Amygdala (tissue), 56 donors: ENCODE measurements at places on chromosomes 16 and 17.

DNA sequence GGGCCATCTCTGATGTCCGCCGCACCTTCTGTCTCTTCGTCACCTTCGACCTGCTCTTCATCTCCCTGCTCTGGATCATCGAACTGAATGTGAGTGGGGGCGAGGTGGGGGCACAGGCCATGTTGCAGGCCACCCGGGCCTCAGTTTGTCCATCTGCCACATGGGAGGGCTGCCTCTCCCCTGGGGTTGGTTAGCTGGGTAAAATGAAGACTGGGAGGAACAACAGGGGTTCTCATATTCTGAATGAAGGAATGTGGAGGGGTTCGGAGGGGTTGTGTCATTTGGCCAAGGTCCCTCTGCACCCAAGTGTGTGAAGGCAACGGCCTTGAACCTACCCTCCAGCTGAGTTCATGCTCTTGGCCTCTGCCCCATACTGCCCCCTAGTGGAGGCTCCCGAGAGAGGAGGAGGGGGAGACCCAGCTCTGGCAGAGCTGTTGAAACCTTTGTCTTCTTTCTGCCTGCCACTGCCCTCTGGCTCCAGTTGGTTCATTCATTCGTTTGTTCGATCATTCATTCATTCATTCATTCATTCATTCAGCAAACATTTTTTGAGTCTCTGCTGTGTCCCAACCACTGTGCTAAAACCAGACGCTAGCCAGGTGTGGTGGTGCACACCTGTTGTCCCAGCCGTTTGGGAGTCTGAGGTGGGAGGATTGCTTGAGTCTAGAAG lies 11.4 kb upstream of the TCAP start:
- peak; percentile 17 for DNase-seq

DNA sequence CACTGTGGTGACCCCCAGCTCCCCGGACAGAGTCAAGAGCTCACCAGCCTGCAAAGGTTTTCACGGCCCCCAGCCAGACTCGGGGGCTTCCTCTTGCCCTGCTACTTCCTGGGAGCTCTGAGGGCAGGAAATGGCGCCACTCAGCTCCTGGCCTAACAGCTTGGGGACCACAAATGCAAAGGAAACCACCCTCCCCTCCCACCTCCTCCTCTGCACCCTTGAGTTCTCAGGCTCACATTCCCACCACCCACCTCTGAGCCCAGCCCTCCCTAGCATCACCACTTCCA lies 375 bp upstream of the SPN start:
- DNase-seq = no peak

- DNase-seq = no peak
These were observed 18.0 kb downstream of the HDAC5 start for GRCh38 chr17:44105483-44105882.

DNA sequence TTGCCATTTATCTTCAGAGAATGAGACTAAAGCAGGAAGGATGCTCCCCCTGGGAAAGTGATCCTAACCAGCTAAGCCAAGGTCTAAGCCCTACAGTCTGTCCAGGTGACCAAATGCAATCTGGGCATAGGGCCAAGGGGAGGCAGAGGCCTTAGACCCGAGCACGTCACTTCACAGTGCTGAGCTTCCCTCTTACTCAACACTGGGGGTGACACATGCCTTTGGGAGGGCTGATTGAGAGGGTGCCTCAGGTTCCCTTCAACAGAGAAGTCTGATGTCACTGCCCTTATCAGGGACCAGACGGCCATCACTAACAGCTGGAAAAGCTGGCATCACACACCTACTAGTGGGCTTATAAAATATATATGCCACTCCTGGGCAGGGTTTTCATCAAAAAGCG lies 4.0 kb downstream of the CIAO2B start:
- no peak for DNase-seq
